ENCODE measurements at places on chromosomes 6 and 20. TPM values are rescaled to one million over a fixed set of nuclear protein-coding genes. Genes with fewer than 3 reads are reported as not detected.

Gene SLC22A23
- total RNA-seq = 76.2 TPM

Gene DYNLT2
- total RNA-seq = 3.5 TPM

GRCh38 chr6:37762806-37763205 is 56.7 kb upstream of the ZFAND3 start:
- DNase-seq = no peak

GRCh38 chr20:33702861-33703260 is 16.7 kb upstream of the E2F1 start:
- DNase-seq = peak; percentile 75

DNA sequence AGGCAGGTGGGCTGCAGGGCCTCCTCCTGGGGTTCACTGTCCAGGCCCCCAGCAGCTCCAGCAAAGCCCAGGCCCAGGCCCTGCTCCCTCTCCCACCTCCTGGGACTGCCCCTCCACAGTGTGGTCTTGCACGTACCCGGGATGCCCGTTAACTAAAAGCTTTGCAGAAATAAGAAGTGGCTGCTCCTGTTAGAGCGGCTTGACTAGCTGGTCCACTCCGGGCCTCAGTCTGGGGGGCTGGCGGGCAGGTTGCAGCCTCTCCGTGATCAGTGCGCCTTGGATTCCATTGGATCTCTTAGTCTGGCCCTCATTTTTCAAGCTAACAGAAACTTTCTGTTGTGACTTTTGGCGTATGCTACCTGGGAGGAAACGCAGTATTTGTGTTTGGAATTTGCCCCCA is 26.9 kb downstream of the SLCO4A1 start:
- no peak for DNase-seq

DNA sequence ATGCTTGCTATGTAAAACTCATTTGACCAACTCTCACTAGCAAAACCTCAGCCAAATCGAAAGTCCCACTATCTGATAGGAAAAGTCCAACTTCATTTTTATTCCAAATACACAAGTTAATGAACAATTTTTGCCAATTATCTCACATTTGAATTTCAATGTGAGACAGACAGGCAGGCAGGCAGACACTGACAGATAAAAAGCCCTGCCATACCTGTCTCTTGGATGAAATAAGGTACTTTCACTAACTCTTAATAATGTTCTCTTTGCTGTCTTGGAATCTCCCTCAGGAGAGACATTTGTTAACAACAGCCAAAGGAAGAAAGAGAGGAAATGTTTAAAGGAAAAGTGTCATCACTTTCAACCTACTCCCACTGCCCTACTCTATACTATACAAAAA is 82.0 kb downstream of the RNGTT start:
- DNase-seq = no peak

Data from dorsolateral prefrontal cortex (tissue), 122 donors.